Stimulated activated CD4-positive, alpha-beta T cell treated with anti-CD3 and anti-CD28 coated beads, TNF-alpha, amount 100 ng/mL, for 1 hour (primary cell): ENCODE measurements at places on chromosomes 3 and 15.

GRCh38 chr3:105518203-105518602 is 151.5 kb downstream of the ALCAM start:
- DNase-seq, result no peak

GRCh38 chr3:193772422-193772763 is 179.4 kb downstream of the OPA1 start:
- no peak for DNase-seq

DNA sequence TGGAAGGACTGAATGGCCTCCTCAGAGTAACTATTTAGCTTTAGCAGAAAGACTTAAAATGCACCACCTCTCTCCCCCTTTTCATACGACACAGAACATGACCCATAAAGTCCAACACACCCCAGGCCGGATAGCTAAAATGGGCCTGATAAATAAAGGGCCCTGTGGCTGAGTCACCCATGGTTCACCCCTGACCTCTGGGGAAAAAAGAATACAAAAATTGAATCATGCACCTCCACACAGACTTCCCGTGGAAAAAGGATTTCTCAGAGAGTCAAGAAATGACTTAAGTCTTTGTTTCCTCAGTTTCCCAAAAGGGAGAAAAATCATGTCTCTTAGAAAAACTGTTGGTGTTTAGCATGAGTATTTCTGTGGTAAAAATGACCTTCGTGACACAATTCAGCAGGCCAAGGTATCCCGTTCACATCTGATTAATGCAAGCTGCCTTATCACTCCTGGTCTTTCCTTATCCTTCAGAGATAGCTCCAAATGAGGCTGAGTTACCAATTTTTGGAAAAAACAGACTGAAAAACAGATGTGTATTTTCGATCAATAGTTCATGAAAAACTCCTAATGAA is 34.0 kb upstream of the ARHGEF3 start:
- DNase-seq, result no peak

DNA sequence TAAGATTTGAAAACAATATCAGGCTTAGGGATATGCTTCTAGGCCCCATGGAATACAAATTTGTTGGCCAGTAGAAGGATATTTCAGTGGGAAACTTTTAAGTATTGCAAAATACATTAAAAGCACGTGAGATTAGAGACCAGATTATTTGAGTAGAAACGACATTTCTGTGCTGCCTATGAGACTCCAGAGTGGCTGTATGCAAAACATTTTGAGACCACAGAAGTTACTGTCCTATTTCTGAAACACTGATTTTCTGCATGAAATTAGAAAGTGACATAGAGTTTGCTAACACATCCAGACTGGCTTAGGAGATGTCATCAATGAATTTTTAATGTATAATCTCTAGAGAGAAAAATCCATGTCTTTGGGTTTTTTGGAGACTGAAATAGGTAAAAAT is 99.8 kb downstream of the KCNH8 start:
- no peak for DNase-seq

DNA sequence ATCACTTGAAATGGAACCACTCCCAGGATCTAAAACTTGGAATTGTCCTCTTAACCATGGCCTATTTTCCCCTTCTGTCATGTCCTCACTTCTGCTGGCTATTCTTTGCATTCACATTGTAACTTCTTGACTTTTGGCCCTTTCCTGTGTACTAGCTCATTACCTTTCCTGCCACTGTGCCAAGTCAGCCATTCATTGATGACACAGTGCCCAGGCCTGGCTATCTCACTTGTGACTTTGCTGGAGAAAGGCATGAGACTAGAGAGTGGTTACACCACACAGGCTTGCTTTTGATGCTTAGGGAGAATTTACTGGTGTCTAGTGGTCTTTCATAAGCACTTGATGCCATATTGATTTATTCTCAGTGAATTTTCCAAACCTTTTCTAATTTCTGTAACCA is 101.1 kb downstream of the NR1D2 start:
- no peak for DNase-seq

DNA sequence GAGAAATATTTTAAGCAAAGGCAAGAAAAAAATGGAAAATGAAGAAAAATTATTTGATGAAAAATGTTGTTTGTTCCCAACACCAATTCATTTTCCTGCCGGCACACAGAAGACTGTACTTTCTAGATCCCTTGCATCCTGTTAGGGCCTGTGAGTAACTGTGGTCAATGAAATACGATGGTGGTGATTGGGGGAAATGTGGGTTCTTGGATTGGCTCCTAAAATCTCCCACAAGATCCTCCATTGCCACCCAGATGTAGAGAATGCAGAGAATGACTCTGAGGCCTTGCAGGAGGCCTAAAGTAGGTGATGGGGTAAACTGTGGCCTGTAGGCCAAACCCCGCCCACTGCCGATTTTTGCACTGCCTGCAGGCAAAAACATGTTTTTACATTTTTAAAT is 46.3 kb upstream of the C3orf70 start:
- no peak for DNase-seq

DNA sequence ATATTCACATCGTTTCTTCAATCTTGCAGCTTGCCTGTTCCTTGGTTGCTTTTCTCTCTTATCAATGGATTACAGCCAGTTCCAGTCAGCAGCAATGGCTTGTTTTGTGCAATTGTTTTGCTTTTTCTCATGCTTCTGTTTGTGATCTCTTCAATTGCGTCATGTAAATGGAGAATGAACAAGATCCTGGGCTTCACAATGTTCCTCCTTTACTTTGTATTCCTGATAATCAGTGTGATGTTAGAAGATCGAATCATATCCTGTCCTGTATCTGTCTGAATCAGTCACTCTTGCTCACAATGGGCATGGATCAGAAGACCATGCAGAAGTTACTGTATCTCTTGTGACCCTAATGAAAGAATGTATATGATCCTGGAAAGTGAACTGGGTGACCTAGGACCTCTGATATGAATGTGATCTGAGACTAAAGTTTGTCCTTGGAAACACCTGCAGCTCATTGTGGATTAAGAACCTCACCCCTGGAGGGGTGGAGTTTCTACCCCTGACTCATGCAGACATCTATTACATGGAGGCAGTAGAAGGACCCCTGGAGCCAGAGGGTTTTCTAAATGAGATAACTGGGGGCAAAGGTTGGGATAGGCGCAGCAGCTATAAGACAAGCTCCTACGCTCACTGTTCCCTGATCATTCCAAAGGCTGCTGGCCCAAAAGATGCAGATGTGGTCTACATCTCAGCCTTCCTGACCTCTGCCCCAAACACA is 32.2 kb downstream of the SLC24A1 start:
- no peak for DNase-seq

DNA sequence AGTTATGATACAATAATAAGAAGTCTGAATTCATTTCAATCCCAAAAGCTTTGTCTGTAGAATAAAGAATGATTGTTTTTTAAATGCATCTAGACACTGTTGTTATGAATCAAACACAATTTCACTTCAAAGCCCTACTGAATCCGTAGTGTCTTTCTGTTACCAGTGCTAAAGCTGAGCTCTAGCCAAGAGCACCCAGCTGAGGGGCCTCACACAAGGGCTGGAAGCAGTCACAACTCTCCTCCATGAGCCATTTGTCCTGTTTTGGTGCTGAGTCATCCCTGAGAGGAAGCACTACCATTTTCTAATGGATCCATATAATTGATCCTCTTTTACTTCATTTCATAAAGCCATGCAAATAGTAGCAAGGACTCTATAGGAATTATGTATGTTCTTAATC is 158.2 kb upstream of the ANKRD28 start:
- DNase-seq, result no peak

DNA sequence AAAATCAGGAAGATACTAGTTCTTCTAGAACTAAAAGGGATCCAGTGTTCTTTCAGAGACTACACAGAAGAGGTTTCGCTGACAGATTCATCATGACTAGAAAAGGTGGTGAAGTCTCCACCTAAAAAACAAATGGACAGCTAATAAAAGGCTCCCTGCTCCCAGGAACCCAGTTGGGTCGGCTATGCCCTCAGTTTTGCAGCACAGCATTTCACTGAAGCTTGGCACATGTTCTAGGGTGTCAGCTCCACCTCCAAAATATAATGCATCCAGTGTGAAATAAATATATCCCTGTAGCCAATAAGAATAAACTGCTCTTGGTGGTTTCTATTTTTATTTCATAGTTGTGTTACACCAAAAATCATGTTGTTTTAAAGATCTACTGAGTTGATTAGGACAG is 55.0 kb downstream of the ZIC4 start:
- no peak for DNase-seq

DNA sequence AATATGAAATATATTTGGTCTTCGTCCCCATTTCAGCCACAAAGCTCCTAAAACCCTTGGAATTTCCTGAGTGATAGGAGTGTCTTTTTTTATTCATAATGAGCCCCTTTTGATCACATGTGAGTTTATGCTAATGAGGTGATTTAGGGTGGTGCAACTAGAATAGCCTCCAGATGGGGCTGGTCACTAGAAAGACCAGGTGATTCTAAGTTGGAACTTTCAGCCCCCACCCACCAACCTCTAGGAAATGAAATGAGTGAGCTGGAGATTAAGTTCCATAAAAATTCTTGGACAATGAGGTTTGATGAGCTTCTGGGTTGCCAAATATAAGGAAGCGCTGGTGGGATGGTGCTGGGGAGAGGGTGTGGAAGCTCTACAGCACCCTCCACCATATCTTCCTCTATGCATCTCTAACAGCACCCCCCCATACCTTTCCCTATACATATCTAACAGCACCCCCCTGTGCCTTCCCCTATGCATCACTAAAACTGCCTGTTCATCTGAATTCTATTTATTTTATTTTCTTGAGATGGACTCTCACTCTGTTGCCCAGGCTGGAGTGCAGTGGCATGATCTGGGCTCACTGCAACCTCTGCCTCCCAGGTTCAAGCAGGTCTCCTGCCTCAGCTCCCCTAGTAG is 2.1 kb upstream of the SMCO1 start:
- DNase-seq, result no peak

DNA sequence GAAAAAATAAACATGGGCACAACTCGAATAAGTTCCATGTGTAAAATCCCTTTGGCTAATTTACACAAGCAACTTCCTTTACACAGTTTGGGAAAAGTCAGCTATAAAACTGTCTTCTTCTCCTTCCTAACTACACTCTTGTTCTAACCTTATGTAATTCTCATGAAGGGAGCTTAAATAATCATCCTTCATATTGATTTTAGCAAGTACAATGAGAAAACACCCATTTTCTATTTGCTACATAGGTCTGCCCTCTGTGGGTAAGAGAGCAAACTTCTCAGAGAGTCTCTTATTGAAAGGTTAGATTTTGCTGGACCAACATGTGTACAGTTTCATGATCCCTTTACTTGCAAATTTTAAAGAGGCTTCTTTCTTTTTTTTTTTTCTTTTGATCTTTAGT is 398.5 kb downstream of the ROBO1 start:
- DNase-seq, result no peak

GRCh38 chr3:189834462-189834861 is 203.3 kb downstream of the TP63 start:
- DNase-seq, result no peak

- no peak for DNase-seq
Observed at GRCh38 chr3:20540066-20540465, 354.1 kb upstream of the SGO1 start.
